Dermis microvascular lymphatic vessel endothelial cell (primary cell): ENCODE measurements at places on chromosomes 3 and 15. TPM values are rescaled to one million over a fixed set of nuclear protein-coding genes. Genes with fewer than 3 reads are reported as not detected.

LRIG1 gene
- total RNA-seq: 35.3 and 59.8 TPM in 2 replicates

CD96 gene
- not detected in 2 replicates for total RNA-seq

FBXL2 gene
- 9.8 and 16.3 TPM in 2 replicates for total RNA-seq

ALDH1A3 gene
- 6.3 and 33.9 TPM in 2 replicates for total RNA-seq

FAM3D gene
- total RNA-seq: 0.13 and 0.26 TPM in 2 replicates

HACD3 gene
- total RNA-seq: 84.3 and 108 TPM in 2 replicates

BFSP2 gene
- total RNA-seq: not detected in 2 replicates

CTXND1 gene
- total RNA-seq: not detected in 2 replicates

BTLA gene
- total RNA-seq: not detected in 2 replicates

MKRN2OS gene
- total RNA-seq: not detected in 2 replicates

DNA sequence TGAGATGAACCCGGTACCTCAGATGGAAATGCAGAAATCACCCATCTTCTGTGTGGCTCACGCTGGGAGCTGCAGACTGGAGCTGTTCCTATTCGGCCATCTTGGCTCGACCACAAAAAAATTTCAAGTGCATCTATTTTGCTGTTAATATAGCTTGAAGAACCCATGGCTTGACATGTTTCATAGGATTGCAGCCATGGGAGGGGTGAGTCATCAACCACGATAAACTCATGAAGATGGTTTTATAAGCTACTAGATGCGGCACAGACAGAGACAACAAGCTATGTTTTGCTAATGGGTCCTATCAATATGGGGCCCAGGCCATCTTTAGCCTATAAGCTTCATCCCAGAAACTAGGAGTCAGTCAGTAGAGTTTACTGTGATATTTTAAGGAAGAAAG is 100.4 kb upstream of the PHLDB2 start:
- DNase-seq: no peak

DNA sequence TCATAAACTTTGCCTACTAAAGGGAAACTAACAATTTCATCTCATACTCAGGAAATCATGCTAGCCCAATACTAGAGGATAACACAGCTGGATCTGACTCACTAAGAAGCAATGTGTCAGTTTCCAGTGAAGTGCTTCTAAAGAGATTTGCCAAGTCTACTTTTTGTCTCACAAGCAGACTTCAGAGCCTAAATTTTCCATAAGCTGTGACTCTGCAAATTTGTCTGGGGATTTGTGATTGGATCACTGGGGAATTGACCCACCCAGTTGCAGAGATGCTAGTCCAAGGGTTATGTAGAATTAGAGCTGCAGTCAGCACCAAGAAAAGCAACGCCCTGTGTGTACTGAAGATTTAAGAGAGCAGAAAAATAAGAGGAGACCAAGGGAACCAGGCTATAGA is 647.1 kb downstream of the NTRK3 start:
- no peak for DNase-seq

GRCh38 chr3:53503195-53503594 is 8.8 kb downstream of the CACNA1D start:
- DNase-seq: no peak

DNA sequence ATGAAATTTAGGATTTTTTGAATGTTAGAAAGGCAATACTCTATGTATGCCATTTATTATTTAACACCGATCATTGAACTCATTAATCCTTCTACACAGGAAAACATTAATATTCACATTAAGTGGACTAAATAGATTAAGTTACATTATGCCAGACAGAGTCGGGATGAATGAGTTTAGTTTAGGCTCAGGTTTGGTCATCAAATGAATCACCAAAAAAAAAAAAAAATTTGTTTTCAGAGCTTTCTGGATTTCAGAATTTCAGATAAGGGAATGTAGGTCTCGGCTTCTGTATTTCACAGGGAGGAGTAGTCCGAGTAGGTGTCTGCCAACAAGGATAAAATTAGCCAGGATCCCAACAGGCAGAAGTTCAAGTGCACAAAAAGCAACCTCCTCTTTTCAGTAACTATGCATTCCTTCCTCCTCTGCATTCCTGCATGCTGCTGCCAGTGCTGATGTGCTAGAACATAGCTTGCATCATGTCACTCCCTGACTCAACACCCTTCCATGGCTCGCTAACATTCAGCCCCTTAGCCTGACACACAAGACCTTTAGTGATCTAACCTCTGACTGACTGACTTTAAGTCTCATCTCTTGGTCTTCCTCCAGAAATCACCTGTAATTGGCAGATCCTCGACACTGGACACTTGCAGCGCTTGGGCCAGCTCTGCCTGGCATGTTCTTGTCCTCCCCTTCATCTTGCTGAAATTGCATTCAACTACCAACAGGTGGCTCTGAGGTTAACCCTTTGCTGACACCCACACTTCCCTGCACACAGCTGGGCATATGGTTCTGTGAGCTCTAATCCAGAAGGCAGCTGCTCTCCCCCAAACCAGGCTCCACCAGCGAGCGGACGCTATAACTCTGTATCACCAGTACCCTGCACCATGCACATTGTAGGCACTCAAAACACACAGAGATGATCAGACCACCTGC is 145.4 kb upstream of the PROK2 start:
- no peak for DNase-seq

DNA sequence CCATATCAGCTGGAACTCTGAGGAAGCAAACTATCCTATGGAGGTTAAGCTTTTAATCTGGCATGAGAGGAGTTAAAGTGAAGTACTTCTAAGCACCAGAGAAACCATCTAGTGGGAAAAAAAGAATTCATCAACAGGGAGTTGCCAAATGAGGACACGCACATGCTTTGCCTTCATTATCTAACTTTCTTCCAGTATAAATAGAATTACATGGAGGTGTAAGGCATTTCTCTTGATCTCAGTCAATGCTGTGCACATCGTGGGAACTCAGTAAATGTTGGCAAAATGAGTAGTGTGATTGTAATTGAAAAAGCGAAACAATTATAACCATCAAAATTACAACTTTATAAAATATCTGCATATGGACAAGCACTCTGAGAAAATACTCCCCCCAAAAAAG is 8.0 kb upstream of the GSK3B start:
- DNase-seq: no peak

GRCh38 chr15:71545223-71545760 is 265.1 kb upstream of the NR2E3 start:
- DNase-seq: no peak

GRCh38 chr15:41841131-41841530 is 2.5 kb downstream of the PLA2G4B start:
- DNase-seq: no peak

- DNase-seq: no peak
Measured at GRCh38 chr3:59502806-59503205, 453.0 kb upstream of the CFAP20DC start.

DNA sequence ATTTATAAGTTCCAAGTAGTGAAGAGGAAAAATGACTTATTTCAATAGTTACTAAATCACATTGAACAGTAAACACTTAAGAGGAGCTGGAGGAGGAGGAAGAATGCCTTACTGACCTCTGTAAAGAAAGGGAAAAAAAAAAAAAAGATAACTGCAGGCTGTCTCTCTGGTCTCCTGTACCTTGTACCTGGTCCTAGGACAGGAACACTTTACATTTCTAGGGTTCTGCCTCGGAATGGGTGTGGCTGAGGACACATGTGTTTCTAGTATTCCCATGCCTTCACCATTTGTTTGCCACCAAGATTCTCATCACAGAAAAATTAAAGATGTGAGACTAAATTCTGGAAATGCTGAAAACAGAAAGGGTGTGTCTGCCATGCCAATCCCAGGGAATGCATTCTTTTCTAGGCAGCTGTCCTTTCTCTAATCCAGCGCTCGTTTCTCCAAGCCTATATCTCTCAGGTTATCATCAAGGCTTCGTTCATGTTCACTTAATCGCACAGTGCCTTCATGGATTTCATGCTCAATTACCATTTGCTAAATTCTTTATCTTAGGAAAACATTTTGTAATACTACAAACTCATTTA is 1208.3 kb downstream of the OTOL1 start:
- no peak for DNase-seq

DNA sequence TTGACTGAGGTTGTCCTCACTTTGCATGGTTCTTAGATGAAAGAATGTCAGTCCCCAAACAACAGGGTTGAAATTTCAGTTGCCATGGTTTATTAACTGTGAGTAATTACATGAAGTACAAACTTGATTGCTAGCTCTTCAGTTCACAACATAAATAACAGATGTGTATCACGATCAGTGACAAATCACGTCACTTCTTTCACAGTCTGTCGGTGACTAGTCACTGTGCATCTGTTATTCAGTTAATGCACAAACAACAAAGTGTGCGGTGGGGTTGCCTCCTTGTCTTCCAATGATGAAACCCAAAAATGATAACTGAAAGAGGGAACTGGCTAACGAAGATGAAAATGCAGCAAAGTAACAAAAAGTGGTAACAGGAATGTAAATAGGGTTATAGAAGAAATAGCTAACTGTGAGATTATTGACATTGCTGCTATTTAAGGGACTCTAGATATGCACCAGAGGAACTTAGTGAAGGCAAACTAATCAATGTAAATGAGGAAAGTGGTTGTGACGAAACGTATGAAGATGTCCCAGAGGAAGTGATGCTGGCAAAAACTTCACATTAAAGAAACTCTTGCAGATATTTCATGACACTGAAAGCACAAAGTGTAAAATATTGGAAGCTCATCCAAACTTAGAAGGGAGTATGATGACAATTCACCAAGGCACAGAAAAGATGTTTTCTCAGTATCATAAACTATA is 159.3 kb downstream of the WDR76 start:
- no peak for DNase-seq

DNA sequence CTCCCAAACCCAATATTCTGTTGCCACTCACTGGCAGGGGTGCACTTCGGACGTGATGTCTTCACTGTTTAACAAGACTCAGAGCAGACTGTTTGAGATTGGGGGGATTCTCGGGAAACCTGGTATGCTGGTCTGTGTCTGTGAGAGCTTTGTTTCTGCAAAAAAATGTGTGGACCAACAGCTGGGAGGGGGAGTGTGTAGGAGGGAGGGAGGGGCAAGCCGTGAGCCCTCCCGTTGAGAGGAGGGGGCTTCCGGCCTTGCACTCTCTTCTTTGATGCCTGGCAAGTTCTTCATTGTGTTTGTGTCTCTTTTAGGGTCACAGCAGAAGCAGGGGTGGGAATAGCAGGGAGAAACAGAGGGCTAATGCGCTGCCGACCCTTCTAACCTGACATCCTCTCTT is 74.9 kb upstream of the NDN start:
- no peak for DNase-seq

DNA sequence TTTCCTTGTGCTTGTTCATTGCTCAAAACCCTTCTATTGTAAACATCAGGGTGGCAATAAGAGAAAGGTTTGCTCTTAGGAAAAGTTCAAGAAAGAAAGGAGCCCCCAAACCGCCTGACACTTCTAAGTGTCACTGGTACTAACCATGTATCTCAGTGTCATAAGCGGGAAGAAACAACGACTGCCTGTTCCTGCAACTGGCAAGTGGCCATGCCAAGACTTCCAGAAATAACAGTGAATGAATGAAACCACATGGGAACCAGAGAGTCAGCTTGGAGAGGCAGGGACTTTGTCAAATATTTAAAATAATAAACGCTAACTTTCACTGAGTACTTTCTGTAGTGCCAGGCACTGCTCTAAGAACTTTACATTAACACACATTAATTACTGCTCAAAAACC is 1.1 kb downstream of the PLSCR2 start:
- no peak for DNase-seq

- DNase-seq: no peak
Measured at GRCh38 chr15:89139613-89140499, 51.6 kb downstream of the ABHD2 start.

DNA sequence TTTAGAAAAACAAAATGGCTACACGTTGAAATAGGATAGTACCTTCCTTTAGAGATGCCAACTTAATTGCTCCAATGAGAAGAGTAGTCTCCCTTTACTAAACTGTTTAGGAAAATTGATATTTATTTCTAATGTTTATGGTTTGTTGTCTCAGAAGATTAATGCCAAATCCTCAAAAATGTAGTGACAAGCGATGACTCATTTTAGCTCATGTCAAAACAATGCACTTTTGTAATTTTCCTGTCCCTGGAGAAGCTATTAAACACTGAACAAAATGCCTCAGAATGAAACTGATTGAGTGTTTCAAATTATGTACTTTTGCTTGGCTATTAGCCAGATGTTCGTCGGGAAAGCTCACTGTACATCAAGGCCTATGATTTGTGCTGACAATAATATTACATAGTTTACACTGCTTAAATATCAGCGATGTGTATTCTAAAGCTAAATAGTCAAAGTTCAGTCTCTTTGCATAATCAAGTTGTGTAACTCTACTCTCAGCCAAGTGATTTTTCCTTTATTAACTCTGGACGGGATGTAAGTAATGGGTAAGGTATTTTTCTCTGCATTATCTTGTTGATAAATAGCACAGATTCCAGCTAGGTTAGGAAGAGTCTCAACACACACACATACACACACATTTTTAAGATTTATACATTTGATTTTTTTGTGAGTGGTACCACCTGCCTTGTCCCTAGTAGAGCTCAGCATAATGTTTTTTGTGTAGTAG is 83.7 kb downstream of the CMSS1 start:
- DNase-seq: peak; percentile 75

- peak; percentile 38 for DNase-seq
Measured at GRCh38 chr3:68893600-68894239, 38.6 kb downstream of the TAFA4 start.

- DNase-seq: no peak
Measured at GRCh38 chr3:134056464-134056891, 26.8 kb upstream of the SLCO2A1 start.

GRCh38 chr15:49927189-49927861 is 191.7 kb downstream of the ATP8B4 start:
- DNase-seq: no peak

DNA sequence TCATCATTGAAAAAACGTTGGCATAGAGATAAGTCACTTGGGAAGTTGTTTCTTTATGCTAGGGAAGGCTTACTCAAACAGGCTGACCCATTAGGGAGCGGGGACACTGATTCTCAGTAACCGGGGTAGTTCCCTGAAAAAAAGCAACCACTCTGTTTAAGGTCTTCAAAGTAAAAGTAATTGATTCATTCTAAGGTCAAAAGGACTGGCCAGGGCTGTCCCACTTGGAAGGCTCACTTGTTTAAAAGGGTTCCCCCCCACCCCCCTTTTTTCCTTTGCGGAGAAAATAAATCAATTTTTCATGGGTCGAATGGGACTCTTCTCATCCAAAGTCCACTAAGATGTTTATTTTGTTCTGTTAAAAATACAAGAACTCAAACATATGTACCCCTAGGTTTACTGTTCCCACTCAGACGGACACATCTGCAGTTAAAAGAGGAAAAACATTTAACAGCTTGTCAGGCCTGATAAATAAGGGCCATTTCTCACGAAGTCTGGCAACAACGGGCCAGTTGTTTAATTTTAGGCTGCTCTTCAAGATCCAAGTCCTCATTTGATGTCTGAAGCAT is 53.0 kb downstream of the ARHGEF3 start:
- DNase-seq: no peak
